ENCODE measurements at places on chromosomes 4 and X.

DNA sequence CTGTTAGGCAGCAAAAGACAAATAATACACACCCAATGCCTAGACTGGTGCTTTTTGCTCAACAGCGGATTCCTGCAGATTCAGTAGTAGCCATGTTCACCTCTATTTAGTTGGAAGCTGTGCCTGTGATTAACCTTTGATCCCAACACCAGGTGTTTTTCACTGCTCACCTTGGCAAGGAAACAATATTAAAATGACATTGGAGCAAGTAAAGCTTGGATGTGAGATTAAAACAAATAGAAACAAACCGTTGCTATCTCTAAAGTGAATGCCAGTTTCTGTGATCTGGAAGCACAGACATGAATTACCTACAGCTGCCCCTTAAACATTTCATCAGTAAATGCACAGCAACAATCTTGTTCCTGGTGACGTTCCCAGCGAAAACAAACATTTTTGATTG lies 35.7 kb downstream of the MAGEB17 start:
- no peak for DNase-seq

DNA sequence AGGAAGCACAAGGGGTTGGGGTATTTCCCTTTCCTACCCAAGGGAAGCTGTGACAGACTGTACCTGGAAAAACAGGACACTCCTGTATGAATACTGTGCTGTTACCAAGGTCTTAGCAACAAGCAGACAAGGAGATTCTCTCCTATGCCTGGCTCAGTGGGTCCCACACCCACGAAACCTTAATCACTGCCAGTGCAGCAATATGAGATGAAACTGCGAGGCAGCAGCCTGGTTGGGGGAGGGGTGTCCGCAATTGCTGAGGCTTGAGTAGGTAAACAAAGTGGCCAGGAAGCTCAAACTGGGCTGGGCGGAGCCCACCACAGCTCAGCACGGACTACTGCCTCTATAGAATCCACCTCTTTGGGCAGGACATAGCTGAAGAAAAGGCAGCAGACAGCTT lies 197.7 kb downstream of the INPP4B start:
- no peak for DNase-seq

GRCh38 chr4:115537387-115537786 lies 424.0 kb upstream of the NDST4 start:
- no peak for DNase-seq

- no peak for DNase-seq
Measured at GRCh38 chr4:183831026-183831446, 74.1 kb upstream of the STOX2 start.

DNA sequence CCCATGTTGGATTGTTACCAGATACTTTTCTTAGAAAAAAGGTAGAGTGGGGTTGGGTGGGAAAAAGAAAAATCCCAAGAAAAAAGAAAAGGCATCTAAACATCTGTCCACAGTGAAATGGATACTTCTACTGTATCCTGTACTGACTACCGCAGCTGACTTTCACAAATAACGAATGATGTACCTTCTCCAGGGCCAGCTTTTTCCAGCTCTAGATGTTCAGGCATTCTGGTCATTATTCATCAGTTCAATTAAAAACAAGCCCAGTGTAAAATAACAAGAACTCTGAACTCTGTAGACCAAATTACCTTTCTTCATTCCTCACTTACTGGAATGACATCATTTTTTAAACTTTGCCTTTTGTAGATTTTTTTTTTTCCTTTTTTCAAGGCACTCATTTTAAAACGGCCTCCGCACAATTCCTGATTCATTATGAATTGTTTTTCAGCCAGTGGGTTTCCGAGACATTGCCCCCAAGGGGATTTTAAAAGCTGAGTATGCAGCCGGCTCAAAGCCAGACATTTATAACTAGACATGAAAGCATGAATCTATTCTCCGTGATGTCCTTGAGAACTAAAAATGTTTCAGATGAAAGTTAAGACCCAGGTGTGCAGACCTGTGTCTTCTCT lies 113.5 kb downstream of the PRKX start:
- no peak for DNase-seq

- DNase-seq: no peak
Measured at GRCh38 chr4:100935090-100935489, 412.2 kb downstream of the PPP3CA start.

DNA sequence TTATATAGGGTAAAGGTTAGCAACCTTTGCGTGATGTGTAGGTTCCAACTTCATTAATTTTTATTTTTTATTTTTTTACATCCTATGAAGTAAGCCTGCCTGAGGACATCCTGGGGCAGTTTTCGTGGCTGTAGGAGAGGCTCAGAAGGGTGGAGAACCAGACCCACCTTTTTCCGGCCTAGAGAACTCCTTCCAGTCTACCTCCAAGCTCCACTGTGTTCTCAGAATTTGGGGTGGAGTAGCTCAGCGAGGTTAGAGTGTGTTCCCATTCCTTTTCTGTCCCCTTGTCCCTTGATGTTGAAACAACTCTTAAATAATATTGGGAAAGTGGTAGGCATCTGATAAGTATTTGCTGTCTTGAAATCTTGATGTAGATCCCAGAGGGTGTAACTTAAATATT lies 32.4 kb downstream of the MTHFD2L start:
- DNase-seq: no peak

- DNase-seq: no peak
Measured at GRCh38 chr4:135207531-135207930, 1005.9 kb upstream of the PABPC4L start.

- DNase-seq: no peak
Measured at GRCh38 chrX:13248867-13249486, 70.9 kb downstream of the ATXN3L start.

DNA sequence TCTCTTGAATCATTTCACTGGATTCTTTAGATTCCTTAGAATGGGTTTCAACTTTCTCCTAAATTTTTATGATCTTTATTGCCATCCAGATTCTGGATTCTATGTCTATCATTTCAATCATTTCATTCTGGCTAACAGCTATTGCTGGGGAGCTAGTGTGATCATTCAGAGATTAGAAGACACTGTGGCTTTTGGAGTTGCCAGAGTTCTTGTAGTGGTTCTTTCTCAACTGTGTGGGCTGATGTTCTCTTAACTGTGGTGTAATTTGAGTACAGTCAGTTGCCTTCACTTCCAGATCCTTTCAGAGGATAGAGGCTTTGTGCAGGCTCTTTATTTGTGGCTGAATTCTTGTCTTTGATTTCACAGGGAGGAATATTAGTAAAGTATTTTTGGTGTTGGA lies 12.1 kb upstream of the CSN2 start:
- DNase-seq: no peak

DNA sequence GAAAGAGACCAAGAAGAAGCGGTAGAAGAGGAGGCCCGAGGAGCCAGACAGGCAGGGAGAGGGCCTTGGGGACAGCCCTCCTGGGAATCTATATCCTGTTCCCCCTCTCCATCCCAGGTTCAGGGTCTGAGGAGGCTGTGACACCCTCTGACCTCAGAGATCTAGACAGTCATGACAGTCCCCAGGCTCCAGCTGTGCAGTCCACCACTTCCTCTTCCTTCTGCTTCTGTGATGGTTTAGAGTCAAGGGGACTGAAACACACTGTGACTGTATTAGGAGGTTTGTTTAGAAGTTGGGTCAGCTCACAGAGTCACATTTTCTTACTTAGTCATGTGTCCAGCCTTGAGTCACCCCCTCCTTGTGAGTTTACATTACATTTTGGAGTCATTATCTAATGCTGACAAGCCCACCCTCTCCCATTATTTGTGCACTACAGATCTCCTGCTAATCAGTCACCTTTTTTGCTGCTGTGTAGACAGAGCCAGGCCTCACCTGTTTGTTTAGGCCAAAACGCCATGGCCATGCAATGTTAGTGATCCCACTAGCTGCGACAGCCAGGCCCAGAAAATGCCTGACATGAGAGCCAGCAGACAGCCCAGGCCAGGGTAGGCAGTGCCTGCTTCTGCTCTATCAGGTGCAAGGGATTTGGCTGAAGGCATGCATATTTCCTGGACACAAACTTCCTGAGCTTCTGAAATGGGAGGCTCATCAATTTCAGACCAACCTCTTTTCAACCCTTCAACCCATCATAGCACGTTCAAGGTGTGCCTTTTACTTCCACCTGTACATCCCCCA lies 26.0 kb downstream of the MANBA start:
- no peak for DNase-seq

- no peak for DNase-seq
Measured at GRCh38 chr4:159023741-159024140, 79.1 kb upstream of the RAPGEF2 start.

DNA sequence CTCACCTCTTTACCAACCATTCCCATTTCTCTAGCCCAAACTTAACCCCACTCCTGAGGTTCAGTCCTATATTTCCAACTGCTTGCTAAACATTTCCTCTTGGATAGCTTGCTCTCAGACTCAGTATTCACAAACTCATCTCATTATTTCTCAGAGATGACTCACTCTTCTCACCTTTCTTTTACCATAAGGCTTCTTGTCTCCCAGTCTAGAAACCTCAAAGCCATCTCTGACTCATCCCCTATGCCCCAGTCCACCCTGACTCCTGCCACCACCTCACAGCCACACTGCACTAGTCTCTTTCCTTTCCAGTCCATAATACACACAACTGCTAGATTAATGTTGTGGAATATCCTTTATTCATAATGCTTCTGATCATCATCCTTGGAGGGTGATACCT lies 4.8 kb downstream of the FRMPD3 start:
- DNase-seq: no peak

- DNase-seq: no peak
Measured at GRCh38 chr4:37732526-37733186, 46.5 kb upstream of the RELL1 start.

GRCh38 chr4:24794916-24795665 lies at the start of gene SOD3:
TSS of gene SOD3 (plus strand) at chr4:24795573. CDS start at chr4:24799522, 3,949 bp downstream.
- DNase-seq: peak; percentile 49

DNA sequence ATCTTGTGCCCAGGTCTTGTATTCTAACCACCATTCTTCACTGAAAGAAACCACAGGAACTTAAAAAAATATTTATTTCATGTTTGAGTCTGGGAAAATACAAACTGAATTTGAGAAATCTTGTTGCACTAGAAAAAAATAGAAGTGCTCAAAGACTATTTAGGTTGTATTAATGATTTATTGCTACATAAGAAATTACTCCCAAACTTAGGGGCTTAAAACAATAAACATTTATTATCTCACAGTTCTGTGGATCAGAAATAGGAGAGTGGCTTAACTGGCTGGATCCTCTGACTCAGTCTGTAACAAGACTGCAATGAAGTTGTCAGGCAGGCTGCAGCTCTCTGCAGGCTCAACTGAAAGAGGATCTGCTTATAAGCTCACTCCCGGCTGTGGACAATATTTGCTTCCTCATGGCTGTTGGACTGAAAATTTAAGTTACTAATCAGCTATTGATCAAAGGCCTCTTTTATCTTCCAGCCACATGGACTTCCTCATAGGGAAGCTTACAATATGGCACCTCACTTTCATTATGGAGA lies 295.4 kb upstream of the FAM241A start:
- DNase-seq: no peak

GRCh38 chr4:15144249-15144966 lies 142.1 kb downstream of the CPEB2 start:
- no peak for DNase-seq

DNA sequence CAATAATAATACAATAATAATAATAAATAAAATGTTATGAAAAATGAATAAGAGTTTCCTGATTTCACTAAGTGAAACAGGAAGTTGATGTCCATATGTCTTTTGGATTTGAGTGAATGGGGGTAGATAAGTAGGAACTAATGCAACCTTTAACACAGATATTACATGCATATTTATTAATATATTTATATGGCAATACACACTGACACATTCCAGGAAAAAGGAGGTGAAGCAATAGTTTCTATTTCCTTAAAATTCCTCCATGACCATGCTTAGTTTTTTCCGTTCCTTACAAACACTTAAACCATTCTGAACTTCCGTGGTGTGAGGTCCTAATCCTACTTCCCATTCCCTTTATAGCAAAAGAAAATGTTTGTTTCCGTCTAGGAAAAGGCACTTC lies 48.3 kb downstream of the ATXN3L start:
- no peak for DNase-seq

DNA sequence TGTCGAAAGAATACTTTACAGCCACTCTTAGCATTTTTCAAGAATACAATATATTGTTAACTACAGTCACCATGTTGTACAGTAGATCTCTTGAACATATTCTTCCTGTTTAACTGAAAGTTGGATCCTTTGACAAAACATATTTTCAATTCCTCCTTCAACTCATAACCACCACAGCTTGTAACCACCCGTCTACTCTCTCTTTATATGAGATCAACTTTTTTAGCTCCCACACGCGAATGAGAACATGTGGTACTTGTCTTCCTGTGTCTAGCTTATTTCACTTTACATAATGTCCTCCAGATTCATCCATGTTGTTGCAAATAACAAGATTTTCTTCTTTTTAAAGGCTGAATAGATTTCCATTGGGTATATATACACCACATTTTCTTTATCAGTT lies 338.3 kb upstream of the IGFBP7 start:
- no peak for DNase-seq

DNA sequence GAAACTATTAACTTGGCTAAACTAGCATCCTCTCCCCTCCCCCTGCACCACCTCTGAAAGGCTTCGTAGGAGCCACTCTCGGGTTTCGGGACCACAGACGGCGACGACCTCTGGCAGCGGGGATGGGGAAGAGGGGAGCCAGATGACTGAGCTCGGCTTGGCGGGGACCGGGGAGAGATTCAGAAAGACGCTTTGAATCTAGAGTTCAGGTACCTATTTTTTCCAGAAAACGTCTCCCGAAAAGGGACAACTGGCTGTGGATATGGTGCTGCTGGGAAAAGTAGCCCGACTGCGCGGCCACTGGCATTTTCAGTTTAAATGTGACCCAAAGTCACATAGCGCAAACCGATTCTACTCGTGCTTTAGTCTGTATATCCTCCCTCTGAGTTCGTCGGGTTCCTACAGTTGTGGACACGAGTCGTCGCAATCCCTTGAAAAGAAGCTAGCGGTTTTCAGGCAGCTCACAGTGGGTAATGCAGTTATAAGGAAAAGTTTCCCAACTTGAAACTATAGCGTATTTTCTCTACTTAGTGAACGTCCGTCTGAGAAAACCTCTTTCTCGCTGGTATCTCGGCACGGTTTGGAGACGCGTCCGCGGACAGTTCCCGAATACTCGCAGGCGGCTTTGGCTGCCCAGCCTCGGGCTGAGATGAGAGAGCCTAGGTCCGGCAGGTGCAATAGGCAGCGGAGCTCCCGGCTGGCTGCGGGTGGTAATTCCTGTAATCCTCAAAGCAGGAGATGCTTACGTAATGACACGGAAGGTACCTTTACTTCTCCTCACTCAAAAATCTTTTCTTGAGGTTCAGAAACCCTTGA lies 1.3 kb downstream of the PARM1 start:
- peak; percentile 31 for DNase-seq

DNA sequence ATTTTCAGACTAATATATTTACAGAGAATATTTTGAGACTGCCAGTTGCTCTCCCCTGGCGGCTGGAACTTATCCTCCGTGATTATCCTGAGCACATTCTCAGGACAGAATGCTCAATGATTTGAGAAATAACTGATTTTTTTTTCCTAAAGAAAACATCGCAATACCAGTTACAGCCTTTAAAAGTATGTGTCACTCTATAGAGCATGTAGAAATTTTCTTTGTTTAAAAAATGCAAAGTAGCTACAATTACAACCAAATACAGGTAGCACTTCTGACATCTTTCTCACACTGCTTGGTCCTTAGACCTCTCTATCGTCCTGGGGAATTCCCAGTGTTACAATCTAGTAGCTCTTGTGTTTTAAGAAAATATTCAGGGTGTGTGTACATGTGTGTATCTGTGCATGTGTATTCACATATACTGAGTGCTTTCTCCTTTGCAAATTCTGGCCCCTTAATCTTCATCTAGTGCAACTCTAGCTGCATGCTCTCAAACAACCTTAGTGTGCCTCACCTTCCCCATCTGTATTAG lies 13.8 kb downstream of the APBB2 start:
- no peak for DNase-seq
